ENCODE measurements at places on chromosomes 1 and 21. TPM values are rescaled to one million over a fixed set of nuclear protein-coding genes. Genes with fewer than 3 reads are reported as not detected.

The FMO3 gene
- not detected for total RNA-seq

DNA sequence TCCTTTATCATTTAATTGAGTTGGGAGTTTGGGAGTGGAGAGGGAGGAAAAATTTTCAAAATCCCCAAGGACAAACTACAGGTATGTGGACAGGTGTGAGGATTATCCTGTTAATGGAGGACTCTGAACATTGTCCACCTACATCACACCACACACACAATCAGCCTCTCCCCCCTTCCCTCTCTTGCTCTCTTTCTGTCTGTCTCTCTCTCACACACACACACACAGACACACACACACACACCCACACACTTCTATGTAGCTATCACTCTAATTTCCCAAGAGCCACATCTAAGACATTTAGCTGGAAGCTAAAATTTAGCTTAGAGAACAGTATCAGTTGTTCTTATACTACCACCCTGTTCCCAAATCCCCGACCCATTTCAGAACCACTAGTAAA, 1.5 kb downstream of the S100A8 start:
- DNase-seq = no peak

DNA sequence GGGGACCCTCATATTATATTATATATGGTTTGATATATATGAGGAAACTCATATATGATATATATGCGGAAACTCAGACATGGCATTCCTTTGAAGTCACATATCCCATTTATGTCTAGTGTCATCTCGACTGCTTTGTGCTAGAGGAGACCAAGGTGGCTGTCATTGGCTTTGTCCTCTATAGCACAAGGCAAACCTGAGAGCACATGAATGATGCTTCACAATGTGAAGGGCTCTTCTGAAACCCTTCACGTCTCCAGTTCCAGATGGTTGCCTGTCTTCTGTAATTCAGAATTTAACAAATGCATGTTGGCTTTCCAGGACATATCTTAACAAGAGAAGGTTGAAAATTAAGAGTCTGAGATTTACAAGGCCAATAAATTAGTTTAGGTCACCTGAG, 303.6 kb downstream of the BARHL2 start:
- DNase-seq = no peak

The INKA2 gene
- 0.74 TPM for total RNA-seq

DNA sequence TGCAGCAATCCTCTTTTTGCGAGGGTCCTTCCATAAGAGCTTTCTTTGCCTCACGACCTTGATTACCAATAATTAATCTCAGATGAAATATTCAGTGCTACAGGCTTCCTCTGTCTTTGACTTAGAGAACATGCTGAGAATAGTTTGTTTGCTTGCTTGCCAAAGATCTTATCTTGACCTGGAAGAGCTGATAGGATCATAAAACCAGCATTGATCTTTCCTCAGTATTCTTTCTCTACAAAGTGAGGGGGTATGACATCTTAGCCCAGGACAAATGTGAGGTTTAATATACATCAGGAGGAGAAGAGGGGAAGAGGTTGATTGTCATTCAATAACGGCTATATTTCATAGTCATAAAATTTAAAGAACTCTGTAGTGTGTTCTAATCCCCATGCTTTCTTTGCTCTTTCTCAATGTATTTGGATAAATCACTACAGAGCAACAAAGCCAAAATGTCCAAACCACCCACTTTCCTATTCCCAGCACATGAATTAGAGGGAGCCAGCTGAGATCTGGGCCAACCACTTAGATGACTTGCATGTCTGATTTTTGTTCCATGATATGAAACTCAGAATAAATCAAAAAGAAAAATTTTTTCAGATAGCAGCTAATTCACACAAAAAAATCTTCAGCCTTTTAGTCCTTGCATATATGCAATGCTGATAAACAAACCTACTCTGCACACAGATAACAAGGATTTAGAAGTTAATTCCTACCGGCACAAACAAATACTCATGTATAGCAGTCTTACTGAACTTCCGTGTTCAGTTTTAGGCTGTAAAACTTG, 50.5 kb upstream of the IPO9 start:
- DNase-seq = no peak

GRCh38 chr21:46459356-46460112, 843 bp downstream of the DIP2A start:
- DNase-seq = peak; percentile 15

- DNase-seq = no peak
These were observed 4.5 kb downstream of the PLXNA2 start for GRCh38 chr1:208239473-208240381.

All from A673 (cell line).